WERI-Rb-1 (cell line): ENCODE measurements at places on chromosomes 2 and 18.

DNA sequence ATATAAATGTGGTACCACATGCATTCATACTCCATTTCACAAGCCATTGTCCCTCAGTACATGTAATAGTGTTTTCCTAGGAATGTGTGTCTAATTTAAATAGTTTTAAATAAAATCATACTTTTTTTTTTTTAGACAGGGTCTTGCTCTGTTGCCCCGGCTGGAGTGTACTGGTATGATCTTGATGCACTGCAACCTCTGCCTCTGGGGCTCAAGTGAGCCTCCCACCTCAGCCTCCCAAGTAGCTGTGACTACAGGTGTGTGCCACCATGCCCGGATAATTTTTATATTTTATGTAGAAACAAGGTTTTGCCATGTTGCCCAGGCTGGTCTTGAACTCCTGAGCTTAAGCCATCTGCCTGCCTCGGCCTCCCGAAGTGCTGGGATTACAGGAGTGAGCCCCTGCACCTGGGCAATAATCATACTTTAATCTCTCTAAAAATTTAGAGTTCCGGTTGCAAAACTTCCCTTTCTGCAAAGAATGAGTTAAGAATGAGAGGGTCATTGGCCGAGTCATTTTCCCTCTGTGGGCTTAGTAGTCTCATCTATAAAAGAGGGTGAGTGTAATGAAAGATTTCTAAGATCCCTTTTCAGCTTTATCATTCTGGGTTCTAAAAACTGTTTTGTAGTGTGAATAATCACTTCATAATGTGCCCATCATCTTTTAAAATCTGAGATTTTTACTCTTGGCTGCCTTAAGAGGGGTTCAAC lies 116.0 kb upstream of the PELI1 start:
- no peak for DNase-seq

GRCh38 chr18:33744032-33744697 lies 166.1 kb downstream of the ASXL3 start:
- DNase-seq, result no peak

DNA sequence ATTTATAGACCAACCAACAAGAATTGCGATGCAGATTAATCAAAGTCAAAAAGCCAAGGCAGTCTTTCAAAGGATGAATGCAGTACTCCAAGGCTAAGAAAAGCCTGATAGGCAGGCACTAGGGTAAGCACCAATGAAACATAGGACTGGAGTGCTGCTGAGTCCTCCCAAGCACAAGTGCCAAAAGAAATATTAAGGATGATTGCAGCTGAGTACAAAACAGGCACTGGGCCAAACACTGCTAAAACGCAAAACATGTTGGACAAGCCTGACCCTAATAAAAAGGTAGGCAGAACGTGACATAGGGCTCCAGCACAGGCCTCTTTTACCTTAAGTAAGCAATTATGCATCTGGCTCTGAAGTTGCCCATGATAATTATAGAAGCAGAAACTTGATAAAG lies 160.1 kb upstream of the LRP1B start:
- DNase-seq, result no peak

DNA sequence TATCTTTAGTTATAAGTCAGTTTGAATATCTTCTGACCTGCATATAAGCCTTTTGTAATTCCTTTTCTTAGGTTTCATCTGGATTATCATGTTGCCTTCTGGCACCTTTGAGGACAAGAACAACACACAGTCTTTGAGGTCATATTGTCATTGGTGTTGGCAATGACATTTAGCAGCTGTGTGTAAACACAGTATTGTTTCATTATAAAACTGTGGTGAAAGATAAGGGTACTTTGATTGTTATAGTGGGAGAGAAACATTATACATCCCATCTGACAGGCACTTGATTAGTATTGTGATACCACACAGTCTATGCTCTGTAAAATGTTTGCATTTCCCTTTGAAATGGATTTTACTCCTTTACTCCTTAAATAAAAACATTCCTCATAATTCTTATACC lies 313.5 kb downstream of the RPRM start:
- DNase-seq, result no peak

DNA sequence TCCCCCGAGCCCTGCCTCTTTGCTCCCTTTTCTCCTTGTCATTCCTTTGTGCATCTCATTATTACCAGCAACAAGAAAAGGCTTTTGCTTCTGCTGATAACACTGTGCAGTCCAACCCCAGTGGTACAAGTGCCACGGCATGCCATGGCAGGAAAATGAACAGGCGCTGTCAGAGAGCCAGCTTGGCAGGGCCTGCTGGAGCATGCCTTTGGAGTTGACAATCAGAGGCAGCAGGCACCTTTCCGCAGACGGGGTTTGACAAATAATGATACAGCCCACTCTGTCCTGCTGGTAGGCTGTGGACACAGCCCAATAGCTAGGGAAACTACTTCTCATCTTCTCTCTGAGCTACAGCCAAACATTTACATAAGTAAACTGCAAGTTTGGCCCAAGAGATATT lies 243.9 kb upstream of the LRRTM1 start:
- DNase-seq, result no peak

- DNase-seq, result no peak
Measured at GRCh38 chr18:61679836-61680235, 213.0 kb downstream of the RNF152 start.

DNA sequence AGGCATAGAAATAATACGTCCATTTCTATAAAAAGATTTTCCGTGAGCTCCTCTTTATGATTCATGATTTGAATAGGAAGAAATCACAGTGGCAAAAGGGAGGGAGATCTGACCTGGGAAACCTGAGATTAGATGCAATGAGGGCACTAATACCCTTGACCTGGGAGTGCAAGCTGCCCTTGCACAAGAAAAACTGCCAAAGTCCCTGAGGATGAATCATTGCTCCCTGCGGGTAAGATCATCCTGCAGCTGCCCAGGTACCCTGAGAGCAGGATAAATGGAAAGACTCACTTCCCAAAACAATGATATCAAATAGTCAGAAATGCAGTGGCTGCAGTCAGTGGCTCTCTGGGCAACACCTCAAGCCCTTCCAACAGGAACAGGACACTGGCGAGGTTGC lies 11.6 kb downstream of the FHL2 start:
- no peak for DNase-seq

DNA sequence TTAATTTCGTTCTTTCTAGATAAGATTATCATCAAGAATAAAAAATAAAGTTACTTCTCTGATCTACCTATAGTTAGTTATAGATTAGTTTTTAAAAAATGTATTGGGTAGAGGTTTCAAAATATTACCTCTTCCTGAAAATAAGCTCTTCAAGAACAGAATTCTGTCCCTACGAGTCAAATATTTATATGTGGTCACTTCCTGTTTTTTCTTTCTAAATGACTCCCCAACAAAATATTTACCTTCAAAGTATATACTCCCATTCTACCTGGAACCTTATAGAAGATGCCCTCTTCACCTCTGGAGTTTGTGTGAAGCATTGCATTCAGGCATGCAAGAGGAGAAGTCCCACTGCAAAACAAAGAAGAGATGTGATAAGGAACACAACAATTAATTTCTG lies 72.3 kb downstream of the ASXL2 start:
- DNase-seq, result no peak

GRCh38 chr18:77777163-77777562 lies 527.5 kb downstream of the GALR1 start:
- DNase-seq, result no peak

DNA sequence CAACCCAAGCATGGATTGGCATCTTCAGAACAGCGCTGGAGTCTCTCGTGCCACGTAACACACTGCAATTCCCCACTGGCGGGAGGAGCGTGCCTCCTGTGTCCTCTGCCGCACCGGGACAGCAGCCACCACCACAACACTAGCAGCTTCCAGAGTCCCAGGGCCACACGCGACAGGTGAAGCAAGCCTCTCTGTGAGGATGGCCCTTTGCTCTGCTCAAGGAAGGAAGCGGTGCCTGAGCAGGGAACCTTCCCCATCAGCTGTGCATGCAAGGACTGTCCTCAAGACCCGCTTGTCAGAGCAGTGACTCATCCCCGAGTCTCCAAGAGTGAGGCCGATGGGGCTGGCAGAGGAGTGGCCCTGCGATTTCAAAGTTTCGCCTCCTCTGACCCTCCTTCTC lies 44.0 kb downstream of the TTC32 start:
- no peak for DNase-seq

DNA sequence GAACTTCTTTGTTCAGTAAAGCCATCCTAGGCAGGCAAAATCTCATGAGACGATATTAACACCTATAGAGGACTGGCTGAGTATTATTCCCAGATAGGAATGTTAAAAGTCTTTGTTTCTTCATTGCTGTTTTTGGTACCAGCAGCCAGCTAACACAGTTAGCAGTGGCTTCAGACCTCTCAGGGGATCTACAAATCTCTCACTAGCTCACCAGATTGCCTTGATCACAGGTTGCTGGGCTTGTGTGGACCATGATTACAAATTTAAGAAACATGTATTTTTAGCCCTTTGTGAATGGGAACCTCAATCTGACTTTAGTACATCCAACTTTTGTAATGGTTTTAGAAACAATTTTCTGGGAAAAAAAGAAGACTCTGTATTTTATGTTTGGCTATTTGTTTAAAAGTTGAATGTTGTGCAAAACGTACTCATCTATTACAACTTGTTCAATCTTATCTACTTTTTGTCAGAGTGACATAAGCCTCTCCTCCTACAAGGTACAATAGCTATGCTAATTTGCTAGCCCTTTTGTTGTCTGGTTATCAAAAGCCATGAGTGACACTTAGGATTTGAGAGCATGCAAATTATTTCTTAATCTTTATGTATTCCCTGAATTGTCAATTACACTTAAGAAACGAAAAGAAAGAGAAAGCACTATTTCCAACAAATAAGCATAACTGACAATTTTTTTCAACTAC lies 693.1 kb downstream of the ERBB4 start:
- DNase-seq, result no peak

DNA sequence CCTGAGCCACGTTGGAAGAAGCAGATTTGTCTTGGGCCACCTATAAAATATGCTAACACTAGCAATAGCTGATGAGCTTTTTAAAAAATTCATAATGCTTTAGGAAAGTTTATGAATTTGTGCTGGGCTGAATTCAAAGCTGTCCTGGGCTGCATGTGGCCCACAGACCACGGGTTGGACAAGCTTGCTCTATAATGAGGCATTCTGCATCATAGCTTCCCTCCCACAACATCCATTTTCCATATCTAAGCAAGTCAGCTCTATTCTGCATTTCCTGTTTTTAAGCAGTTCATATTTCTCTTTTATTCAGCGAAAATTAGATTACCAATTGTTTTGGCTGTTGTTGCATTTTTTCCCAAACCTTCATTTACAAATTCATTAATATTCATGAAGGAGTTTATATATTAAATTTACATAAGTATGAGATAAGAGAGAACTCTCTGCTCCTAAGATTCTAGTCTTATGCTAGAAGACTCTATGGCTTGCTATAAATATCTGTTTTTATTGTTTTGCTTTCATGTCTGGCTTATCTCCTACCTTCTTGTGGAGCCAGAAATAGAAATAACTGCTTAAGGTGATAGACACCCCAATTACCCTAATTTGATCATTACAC lies 114.5 kb upstream of the HNRNPA3 start:
- no peak for DNase-seq

DNA sequence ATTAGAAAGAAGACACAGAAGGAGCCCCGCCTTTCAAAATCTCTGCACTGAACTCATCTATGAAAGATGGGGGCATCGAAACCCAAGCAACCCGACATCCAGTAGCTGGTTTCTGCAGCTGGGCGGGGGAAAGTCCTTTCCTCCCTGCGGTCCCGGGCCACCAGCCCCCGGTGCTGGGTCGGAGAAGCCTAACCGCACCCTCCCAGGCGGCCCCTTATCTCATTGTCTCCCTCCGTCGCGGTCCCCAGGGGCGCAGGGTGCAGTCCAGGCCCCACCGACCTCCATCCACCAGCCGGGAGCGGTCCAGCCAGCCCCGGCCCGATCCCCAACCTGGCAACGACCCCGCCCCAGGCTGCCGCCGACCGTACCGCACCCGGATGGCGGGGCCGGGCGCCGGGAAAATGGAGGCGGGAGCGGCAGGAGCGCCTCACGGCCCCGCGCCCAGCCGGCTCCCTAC lies 452 bp downstream of the RAPH1 start:
- no peak for DNase-seq
